ENCODE measurements at places on chromosomes 12 and 14. TPM values are rescaled to one million over a fixed set of nuclear protein-coding genes. Genes with fewer than 3 reads are reported as not detected.

CELA1 gene
- total RNA-seq = not detected

RIMBP2 gene
- total RNA-seq = not detected

CYP27B1 gene
- not detected for total RNA-seq

SLC48A1 gene
- total RNA-seq = 31.9 TPM

ANKS1B gene
- total RNA-seq = 2.5 TPM

KRT83 gene
- total RNA-seq = not detected

IRAK3 gene
- 3.3 TPM for total RNA-seq

GRCh38 chr14:59190372-59190771 lies 1.9 kb downstream of the DAAM1 start:
- H3K36me3 ChIP-seq = no peaks in the 10 kb centered on the region
- H3K27me3 ChIP-seq = no peaks in the 10 kb centered on the region
- H3K27ac ChIP-seq = peak overlapping the region; percentile 96
- peak; percentile 29 for DNase-seq
- peaks cover 59% of the 10 kb centered on the region for H3K4me1 ChIP-seq

DNA sequence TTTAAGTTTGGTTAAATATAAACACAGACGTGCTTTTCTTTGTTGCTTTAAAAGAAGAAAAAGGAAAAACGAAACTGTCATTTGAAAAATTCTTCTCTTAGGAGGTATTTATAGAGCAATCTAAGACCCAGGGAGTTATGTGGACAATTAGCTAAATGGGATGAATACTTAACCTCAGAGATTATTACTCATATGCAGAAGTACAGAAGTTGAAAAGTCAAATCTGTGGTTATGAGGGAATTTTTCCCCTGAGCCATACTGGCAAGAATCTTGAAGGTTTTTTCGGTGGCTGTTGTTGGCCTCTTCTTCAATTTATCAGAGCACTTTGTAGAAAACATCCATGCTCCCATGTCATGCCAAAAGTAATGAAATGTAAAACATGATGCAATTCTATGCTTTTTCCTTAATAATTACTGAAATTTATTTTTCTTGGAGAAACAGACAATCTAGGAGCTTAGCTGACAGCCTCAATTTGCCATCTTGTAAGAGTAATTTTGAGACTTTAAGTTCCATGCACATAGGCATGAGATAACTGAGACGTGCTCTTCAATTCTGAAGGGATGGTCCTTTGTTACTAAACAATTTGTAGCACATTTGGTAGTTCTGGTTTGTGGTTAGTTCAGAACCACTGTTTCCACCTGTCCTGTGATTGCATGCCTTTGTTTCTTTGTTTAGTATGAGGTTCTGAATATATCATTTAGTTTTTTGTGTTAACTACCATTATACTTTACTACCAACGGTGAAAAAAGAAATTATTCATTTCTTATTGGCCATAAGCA lies 126.6 kb downstream of the BCAT1 start:
- DNase-seq = no peak
- no peaks in the 10 kb centered on the region for H3K36me3 ChIP-seq
- no peak overlapping the region for H3K4me3 ChIP-seq

- DNase-seq = no peak
- no peak overlapping the region for H3K27ac ChIP-seq
- peaks cover 3% of the 10 kb centered on the region for H3K36me3 ChIP-seq
- no peak overlapping the region for H3K4me3 ChIP-seq
- no peaks in the 10 kb centered on the region for H3K4me1 ChIP-seq
These were observed 221.8 kb upstream of the ARHGAP5 start for GRCh38 chr14:31855262-31855661.

DNA sequence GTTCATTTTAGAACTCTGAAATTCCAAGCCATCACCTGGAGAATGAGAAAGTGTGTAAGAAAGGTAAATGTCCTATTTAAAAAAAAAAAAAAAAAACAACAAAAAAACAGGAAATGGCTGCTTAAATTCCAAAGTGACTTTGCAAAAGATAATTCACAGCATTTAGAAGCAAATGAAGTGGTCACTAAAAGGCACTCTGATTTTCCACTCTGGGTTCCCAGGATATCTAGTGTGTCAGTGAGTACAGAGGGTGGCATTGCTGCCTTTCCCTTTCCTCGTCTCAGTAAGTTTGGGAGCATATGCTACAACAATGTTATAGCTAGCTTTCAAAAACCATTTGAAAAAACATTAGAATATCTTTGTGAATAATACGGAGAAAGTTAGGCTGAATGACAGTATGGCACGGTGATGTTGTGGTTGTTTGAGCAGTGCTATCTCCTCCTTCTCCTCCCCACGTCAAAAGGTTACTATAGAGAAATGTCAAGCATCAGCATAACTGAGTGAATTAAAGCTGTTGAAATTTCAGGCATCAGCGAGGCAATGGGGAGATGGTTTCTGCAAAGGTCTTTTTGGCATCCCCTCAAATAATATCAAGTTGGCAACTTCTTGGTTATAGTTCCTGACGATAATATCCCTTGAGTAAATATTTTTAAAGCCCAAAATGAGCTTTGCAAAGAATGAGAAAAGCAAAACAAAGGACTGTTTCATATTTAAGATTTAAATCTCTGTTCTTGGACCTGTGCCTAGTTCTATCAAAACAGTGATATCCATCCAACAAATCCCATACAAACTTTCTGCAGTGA lies 164.5 kb upstream of the E2F7 start:
- H3K27ac ChIP-seq = no peak overlapping the region
- peaks cover 29% of the 10 kb centered on the region for H3K4me1 ChIP-seq
- no peak overlapping the region for H3K4me3 ChIP-seq
- no peaks in the 10 kb centered on the region for H3K36me3 ChIP-seq

DNA sequence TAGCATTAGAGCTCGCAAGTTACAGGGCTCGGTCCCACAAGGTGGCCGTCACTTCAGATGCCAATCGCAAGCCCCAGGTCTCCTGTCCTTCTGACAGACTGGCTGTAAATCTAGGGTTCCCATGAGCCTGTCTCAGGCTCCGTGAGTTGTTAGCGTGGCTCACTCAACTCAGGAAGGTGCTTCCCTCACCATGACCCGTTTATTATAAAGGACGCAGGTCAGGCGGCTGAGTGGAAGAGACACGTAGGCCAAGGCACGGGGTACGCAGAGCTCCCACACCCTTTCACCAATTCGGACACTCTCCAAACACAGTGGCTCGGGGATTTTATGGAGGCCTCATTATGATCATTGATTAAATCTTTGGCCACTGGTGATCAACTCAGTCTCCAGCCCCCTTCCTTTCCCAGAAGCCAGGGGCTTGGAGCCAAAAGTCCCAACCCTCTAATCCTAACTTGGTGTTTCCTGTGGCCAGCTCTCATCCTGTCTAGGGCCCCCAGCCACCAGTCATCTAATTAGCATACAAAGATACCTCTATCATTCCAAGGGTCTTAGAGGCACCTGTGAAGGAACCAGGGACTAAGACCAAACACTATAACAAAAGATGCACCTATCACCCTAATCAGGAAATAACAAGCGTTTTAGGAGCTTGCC lies 25.8 kb upstream of the LRTM2 start:
- peak overlapping the region; percentile 85 for H3K27ac ChIP-seq
- no peak for DNase-seq
- H3K4me3 ChIP-seq = peak overlapping the region; percentile 75
- no peaks in the 10 kb centered on the region for H3K27me3 ChIP-seq

DNA sequence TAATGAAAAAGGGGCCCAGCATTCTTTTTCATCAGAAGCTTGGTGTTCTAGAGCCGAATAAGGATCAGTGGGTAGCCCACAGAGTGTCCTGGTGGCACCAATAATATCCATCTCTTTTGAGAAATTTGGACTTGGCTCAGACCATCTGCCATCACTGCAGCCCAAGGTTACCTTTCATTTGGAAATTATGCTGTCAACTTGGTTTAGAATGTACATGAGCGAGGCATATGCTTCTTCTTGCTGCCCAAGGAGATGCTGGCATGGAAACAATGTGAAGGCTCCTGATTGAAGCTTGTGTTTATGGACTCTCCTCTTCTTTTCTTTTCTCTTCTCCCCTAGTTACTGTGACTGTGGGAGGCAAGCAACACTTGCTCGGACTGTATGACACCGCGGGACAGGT lies 50.0 kb downstream of the GPHB5 start:
- no peak overlapping the region for H3K4me3 ChIP-seq
- no peaks in the 10 kb centered on the region for H3K36me3 ChIP-seq
- H3K27me3 ChIP-seq = no peaks in the 10 kb centered on the region

- H3K36me3 ChIP-seq = no peaks in the 10 kb centered on the region
- H3K4me1 ChIP-seq = no peaks in the 10 kb centered on the region
- no peaks in the 10 kb centered on the region for H3K27me3 ChIP-seq
- no peak overlapping the region for H3K27ac ChIP-seq
These were observed 821.3 kb upstream of the TMEM132C start for GRCh38 chr12:127445581-127446139.

DNA sequence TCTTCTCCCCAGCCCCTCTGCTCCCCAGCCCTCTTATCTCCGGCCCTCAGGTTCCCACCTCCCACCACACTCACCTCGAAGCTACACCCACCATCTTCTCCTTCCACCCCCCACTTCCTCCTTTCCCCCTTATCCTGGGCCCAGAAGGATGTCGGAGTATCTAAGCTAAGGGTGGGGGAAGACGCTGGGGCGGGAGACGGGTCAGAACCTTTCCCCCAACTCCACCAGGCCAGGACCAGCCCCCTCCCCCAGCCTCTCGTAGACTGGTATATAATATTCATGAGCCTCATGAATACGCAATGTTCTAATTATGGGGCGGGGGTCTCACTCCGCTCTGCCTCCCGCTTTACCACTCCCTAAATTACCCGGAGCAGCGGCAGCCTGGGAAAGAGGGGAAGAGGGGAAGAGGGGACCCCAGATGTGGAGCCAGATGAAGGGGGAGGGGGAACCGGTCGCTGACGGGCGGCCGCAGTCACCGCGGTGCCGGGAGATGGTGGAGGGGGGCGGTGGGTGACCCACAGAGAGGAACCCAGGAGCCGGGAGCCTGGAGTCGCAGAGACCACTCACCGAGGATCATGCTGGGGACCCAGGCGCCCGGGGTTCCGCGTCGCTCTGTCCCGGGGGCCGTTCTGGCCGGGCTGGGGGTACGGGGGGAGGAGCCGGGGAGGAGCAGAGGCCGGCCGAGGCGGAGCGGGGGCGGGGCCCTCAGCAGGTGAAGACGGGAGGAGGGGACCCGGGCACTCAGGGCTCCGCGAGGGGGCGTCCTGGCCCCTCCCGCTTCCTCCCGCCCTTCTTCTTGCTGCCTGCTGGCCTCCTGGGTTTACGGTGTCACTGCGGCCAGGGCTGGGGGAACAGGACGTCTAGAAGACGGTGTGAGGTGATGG lies 6.4 kb upstream of the ZNF385A start:
- DNase-seq = peak; percentile 41
- peaks cover 58% of the 10 kb centered on the region for H3K4me1 ChIP-seq
- H3K27ac ChIP-seq = no peak overlapping the region
- peak overlapping the region; percentile 49 for H3K4me3 ChIP-seq

- H3K4me3 ChIP-seq = no peak overlapping the region
- no peaks in the 10 kb centered on the region for H3K27me3 ChIP-seq
- no peak for DNase-seq
These were observed 35.7 kb downstream of the FOXN4 start for GRCh38 chr12:109273354-109273753.

DNA sequence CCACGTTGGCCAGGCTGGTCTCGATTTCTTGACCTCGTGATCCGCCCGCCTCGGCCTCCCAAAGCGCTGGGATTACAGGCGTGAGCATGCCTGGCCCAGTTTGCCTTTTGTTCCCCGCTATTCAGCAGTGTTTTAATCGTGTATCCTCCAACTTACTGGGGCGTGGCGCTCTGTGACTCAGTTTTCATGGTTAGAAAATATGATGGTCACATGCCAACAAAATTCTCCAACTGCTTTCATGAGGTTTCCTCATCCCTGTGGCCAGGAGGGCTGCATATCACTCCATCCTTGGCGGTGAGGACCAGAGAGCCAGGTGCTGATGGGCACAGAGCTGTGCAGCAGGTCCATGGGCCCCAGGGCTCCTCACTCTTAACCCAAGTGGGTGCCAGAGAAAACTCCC lies 33.0 kb upstream of the PRMT8 start:
- no peak overlapping the region for H3K27ac ChIP-seq
- H3K36me3 ChIP-seq = no peaks in the 10 kb centered on the region
- H3K4me3 ChIP-seq = no peak overlapping the region
- no peaks in the 10 kb centered on the region for H3K4me1 ChIP-seq
- H3K27me3 ChIP-seq = peaks cover 16% of the 10 kb centered on the region

DNA sequence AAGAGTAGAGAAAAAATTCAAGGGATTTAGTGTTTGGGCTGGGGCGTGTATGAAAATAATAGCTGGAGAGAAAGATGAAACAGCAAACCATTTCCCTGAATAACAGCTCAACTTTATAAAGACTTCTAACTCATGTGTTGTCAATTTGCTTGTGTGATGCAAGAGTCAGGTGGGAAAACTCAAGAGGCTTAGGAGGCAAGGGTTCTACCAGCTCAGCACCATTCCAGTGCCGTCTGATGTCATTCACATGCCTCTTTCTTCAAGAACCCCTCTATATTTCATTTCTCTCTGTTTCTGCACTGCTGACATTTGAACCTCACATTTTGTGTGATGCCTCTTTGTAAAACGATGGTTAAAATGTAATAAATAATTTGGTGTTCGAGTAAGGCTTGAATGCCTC lies 192.2 kb downstream of the PRKD1 start:
- H3K4me3 ChIP-seq = no peak overlapping the region
- H3K4me1 ChIP-seq = no peaks in the 10 kb centered on the region
- DNase-seq = no peak
- no peak overlapping the region for H3K27ac ChIP-seq
- H3K36me3 ChIP-seq = no peaks in the 10 kb centered on the region
- H3K27me3 ChIP-seq = no peaks in the 10 kb centered on the region

DNA sequence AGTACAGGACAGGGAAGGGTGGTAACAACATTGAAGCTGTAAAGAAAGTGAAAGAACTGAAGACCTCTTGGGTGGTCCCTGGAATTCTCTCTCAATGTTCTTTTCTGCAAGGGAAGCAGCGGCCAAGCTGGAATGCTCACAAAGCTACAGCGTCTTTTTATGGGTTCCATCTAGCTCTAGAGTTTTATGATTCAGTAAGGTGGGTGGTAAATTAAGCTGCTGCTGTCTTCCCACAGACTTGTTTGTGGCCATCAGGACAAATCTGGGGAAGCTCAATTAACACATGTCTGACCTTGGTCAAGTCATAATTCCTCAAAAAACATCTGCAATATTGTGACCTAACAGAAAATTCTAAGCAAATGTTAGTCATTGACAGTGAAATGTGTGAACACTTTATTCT lies 139.1 kb downstream of the MED13L start:
- H3K27me3 ChIP-seq = no peaks in the 10 kb centered on the region
- no peak overlapping the region for H3K4me3 ChIP-seq
- no peak for DNase-seq
- no peaks in the 10 kb centered on the region for H3K36me3 ChIP-seq
- H3K4me1 ChIP-seq = peaks cover 89% of the 10 kb centered on the region
- peak overlapping the region; percentile 6 for H3K27ac ChIP-seq

- peaks cover 12% of the 10 kb centered on the region for H3K4me1 ChIP-seq
- H3K36me3 ChIP-seq = no peaks in the 10 kb centered on the region
- no peaks in the 10 kb centered on the region for H3K27me3 ChIP-seq
- H3K27ac ChIP-seq = no peak overlapping the region
- H3K4me3 ChIP-seq = no peak overlapping the region
These were observed 28.3 kb downstream of the MMAB start for GRCh38 chr12:109544955-109545531.

GRCh38 chr14:104014764-104015163 lies 70.7 kb upstream of the ASPG start:
- H3K27me3 ChIP-seq = no peaks in the 10 kb centered on the region
- no peak overlapping the region for H3K27ac ChIP-seq
- peaks cover 7% of the 10 kb centered on the region for H3K4me1 ChIP-seq
- no peak for DNase-seq
